ENCODE measurements at places on chromosomes 6 and 20.

DNA sequence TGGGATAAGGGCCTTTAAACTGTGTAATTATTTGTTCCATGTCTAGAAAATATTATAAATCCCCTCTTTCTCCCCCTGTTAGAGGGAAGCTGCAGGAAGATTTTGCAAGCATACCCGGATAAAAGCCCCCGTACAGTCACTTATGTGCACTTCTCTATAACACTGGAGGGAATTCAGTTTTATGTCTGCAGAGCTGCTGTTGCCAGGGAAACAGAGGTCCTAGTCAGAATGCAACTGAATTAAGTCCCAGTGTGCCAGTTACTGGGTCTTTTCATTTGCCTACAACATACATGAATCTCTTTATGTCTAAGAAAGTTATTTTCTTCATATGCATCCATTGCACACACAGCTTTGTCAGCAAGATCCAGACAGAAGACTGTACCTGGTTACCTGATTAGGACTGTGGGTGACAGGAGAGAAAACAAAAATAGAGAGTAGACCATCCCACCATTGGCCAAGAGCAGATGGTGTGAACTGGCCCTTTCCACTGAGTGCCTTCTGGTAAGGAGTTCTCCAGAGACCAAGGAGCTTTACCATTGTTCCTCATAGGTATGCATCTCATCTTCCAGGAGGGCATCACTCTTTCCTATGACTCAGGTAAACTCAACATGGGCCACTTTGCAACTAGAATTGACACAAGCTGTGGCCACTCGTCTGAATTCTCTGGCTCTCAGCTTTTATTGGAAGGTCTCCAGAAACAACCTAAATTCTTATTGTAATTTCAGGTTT is 180.8 kb upstream of the PHACTR1 start:
- DNase-seq = no peak

- DNase-seq = no peak
These were observed 110.8 kb downstream of the TRIM27 start for GRCh38 chr6:28812778-28813569.

GRCh38 chr6:127630800-127631199 is 53.8 kb downstream of the C6orf58 start:
- DNase-seq = no peak

DNA sequence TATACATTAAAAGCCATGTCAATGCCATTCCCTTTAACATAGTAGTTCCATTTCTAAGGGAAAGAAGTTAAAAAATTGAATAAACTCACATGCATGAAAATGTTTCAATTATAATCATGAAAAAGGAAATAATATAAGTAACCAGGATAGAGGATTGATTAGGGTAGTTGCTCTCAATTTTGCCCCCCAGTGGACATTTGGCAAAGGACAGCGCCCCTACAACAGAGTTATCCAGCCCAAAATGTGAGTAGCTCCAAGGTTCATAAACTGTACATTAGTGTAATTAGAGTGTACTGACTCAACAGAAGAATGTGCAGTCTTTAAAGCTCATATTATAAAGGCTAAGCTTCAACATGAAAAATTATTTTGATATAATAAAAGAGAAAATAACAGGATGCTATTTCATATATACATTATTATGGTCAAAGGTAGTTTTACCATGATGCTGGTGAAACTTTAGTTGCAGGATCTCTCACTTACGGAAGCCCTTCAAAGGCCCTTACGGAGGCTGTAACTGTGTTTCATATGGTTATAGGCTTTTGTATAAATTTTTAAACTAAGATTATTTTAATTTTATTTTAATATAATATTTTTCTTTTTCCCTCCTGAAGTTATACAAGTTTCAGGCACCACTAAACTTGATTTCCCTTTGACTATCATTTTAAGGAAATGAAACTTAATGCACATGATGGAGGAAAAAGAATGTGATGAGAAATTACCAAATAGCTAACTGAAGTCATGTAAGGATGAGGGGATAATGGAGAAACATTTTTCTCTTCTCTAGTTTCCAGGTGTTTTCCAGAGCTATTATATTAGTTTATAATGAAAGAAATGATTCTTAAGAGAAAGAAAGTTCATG is 403.6 kb downstream of the PLCB1 start:
- DNase-seq = no peak

DNA sequence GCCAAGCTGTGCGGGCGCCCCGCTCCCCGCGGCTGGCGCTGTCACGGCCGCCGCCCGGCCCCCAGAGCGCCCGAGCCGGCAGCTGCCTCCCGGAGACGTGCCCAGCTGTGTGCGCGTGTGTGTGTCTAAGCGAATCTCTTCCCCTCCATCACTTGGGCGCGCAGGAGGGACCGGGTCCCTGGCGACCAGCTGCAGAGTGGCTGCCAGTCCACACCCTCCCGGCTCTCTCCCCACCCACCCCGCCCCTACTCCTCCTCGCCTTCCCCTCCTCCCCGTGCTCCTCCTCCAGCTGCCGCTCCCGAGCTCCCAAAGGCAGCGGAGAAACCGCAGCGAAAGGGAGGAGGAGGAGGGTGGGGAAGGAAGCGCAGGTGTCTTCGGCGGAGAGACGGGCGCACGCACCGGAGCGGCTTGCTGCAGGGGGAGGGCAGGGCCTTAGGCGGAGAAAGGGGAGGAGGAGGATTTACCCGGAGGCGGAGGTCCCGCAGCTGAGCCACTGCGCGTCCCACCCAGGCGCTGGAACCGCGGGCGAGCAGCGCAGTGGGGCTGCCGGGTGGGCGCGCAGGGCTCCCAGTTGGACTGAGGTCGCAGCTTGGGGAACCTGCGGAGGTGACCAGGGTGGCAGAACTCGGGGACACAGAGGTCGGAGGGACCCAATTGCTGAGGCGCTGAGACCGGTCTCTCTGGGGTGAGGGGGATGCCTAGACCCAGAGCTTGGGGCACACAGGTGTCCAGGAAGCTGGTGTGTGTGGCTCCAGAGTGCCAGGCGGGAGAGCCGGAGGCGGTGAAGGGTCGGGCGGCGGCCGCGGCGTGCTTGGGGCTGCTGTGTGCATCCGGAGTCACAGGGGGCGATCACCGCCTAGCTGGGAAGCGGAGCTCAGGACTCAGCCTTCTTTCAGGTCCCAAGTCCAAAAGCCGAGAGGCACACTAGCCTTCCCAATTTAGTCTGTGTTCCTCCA is at the start of gene HS3ST5:
TSS of gene HS3ST5 (minus strand) at position 198 of the 956 bp plus-strand sequence. CDS start 280,178 bp downstream, outside the sequence.
- peak; percentile 72 for DNase-seq

DNA sequence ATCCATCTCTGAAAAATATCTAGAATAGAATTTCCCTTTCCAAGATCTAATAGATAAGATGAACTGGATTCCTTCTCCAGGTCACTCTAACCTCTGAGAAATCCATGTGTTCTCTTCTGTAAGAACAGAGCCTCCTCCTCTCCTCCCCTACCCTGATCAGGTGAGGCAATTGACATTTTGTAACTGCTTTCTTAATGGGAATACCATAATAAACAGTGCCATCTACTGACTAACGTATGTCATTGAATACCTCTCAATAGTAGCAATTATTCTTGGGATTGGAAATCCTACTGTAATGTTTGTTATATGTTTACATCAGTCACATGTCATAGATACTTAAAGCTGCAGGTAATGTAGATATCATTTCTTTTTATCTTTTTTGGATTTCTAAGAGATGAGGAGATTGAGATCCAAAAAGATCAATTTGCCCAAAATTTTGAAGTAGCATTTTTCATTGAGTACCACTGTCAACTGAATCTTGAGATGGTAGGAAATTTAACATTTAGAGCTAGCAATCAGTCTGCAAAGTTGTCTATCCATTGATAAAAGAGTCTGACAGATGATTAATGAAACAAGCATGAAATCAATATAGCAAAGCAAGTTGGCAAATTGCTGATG is 365.8 kb upstream of the HSF2 start:
- DNase-seq = peak; percentile 55

DNA sequence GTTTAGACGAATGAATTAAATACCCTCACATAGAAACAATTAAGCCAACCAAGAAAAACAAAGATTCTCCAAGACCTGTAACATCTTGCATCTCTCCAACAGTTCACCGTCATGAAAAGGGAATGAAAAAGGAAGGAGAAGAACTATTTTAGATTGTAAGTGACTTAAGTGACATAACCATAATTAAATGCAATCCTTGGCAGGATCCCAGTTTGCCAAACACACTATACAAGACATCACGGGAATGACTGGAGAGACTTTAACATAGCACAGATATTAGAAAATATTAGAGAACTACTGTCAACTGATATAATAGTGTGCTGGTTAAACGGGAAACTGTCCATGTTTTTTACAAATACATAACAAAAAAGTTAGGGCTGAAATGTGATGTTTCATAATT is 22.2 kb downstream of the EPB41L2 start:
- DNase-seq = no peak

DNA sequence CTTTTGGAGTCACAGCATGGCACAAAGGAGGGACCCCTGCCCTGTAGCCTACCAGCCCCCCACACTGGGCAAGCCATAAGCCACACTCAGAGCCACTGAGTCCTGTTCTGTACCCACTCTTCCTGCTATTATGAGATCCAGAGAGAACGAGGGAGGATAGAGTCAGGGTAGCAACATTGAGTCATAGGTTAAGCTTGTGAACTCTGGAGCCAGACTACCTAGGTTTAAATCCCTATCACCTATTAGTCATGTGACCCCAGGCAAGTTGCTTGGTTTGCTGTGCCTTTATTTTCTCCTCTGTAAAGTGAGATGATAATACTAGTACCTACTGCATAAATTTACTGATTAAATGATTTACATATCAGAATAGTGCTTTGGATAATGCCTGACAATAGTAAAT is 540 bp downstream of the CNBD2 start:
- DNase-seq = no peak

DNA sequence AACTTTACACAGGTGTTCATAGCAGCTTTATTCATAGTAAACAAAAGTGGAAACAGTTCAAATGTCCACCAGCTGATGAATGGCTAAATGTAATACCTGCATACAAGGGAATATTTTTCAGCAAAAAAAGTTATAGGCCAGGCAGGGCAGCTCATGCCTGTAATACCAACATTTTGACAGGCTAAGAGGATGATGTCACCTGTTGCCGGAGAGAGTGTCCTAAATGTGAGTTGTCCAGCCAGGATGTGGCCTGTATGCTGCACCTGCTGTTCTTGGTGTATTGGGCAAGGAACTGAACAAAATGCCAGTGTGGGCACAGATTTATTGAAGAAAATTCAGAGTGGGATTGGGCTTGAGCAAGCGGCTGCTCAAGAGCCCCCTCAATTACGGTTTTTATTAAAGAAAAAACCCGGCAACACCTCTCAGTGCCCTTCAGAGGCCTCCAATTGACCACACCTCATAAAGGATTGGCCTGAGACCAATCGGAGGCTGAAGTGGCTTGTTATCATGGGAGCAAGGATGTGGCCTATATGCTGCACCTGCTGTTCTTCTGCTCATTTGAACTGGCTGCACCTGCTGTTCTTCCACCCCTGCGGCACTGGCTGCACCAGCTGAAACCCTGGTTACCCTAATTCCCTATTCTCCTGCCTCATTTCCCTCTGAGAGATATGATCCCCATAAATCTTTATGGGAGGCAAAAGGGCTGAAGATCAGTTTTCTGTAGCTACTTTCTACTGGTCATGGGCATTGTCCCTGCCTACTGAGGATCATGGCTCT is 164.3 kb upstream of the PROKR2 start:
- no peak for DNase-seq

GRCh38 chr6:34358389-34358905 is 34.0 kb downstream of the NUDT3 start:
- DNase-seq = no peak

DNA sequence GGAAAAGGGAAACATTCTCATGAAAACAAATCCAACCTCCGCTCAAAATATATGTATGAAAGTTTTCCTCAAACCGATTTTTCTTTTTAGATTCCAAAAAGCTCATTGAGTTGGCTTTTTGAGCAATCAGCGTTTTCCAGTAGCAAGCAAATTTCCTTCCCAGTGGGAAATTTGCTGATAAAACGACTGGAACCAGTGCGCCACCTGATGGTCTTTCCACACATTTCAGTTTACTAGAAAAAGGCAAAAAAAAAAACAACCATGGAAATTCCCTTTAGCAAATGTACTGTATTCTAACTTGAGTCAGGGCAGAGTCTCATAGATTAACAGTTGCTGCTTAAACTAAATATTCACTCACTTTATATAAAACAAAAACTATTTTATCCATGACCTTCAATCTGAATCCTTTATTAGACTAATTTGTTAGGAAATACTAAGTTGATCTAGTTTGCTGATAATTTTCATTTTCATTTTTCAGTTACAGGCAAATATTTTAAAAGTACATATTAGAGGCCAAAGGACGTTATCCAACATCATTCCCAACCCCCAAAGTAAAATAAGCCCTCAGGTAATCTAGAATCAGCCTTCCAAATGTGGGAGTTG is 271.5 kb downstream of the FOXA2 start:
- DNase-seq = peak; percentile 47

GRCh38 chr6:142929751-142930358 is 15.1 kb downstream of the HIVEP2 start:
- no peak for DNase-seq

GRCh38 chr6:45645302-45645701 is 267.6 kb upstream of the SUPT3H start:
- DNase-seq = no peak

GRCh38 chr20:53657279-53657678 is 63.6 kb upstream of the ZNF217 start:
- DNase-seq = no peak

DNA sequence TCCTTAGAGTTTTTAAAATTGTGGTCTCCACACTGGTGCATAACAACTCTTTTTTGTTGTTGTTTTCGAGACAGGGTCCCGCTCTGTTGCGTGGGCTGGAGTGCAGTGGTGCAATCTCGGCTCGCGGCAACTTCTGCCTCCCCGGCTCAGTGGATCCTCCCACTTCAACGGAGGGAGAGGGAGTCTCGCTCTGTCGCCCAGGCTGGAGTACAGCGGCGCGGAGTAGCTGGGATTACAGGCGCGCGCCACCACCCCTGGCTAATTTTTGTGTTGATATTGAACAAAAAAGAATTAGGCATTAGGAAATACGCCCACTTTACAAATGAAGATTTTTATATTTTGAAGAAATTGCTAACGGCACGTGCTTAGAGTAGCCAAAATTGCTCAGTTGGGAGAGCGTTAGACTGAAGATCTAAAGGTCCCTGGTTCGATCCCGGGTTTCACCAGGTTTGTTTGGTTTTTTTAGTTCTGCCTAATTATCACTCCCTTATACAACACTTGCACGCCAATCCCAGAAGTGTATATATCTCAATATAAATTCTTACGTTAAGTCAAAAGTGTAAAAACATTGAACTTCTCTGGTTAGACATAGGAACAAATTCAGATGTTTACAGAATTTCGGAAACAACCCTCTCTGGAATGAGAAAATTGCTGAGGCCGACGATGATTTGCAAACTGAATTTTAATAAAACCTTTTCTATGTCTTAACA is 159.6 kb downstream of the TRIM27 start:
- DNase-seq = no peak

GRCh38 chr6:42295677-42296076 is 78.0 kb upstream of the MRPS10 start:
- DNase-seq = no peak

DNA sequence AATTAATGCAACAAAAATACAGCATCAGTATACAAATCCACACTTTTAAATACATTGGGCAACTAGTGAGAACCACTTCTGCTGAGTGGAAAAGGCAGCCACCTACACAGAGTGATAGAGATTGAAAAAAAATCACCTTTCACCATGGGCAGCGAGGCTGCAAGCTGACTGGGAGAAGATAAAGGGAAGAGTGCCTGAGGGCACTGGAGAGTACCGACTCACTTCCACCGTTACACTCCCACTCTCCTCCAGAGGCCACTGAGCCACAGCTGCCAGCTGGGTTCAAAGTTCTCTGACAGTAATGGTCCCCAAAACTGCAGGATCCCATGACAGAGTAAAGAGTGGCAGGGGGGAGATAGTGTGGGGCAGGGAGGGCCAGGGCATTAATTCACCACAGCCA is 24.1 kb downstream of the PXT1 start:
- DNase-seq = no peak
